ENCODE measurements at places on chromosomes 3 and 15. TPM values are rescaled to one million over a fixed set of nuclear protein-coding genes. Genes with fewer than 3 reads are reported as not detected.

DNA sequence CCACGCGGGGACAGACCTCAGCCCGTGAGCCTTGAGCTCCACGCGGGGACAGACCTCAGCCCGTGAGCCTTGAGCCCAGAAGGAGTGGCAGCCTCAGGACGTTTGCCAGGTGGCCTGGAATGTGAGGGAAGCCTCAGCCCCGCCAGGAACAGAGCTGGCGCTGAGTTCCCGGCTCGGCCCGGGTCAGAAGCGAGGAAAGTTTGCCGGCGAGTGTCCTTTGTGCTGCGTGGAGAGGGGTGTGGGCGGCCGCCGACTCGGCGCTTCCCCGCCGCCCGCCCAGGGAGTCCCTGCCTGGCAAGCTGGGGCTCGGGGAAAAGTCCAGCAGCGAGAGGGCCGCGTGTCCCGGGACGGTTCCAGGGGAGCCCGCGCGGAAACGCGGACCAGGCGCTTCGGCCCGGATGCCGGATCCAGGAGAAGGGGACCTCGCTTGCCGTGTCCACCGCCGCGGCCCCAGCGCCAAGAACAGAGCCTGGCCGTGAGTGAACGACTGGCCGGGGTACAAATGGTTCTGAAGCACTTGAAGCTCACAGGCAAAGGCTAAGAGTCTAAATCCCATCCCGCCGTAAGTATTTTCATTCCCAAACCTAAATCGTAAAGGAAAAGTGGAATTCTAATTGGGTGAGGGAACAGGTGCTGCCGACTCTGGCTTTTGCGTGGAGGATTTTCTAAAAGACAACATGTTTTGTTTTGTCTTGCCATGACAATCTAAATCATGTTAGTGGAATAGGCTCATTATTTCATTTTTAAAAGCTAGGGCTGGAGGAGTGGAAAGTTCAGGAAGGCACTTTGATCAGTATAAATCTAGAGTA, 1.7 kb downstream of the LRRN1 start:
- H3K27me3 ChIP-seq: peaks cover 14% of the 10 kb centered on the region
- H3K36me3 ChIP-seq: peaks cover 10% of the 10 kb centered on the region
- peak overlapping the region; percentile 94 for H3K27ac ChIP-seq
- H3K4me1 ChIP-seq: peaks cover 40% of the 10 kb centered on the region

SNTN gene
- not detected for total RNA-seq

GRCh38 chr15:27796405-27797320, 302.5 kb downstream of the OCA2 start:
- H3K36me3 ChIP-seq: no peaks in the 10 kb centered on the region
- DNase-seq: no peak
- no peak overlapping the region for H3K27ac ChIP-seq
- no peak overlapping the region for H3K4me3 ChIP-seq
- H3K4me1 ChIP-seq: peaks cover 3% of the 10 kb centered on the region

- DNase-seq: no peak
- no peaks in the 10 kb centered on the region for H3K36me3 ChIP-seq
- H3K27me3 ChIP-seq: peaks cover 4% of the 10 kb centered on the region
- peaks cover 5% of the 10 kb centered on the region for H3K4me1 ChIP-seq
Observed at GRCh38 chr15:33722005-33722672, 246.2 kb upstream of the CHRM5 start.

P2RY14 gene
- total RNA-seq: not detected

- no peak overlapping the region for H3K4me3 ChIP-seq
- H3K4me1 ChIP-seq: peaks cover 5% of the 10 kb centered on the region
- H3K27ac ChIP-seq: no peak overlapping the region
- no peak for DNase-seq
- peaks cover 6% of the 10 kb centered on the region for H3K27me3 ChIP-seq
Observed at GRCh38 chr15:52464040-52464439, 64.6 kb downstream of the MYO5A start.

ANKUB1 gene
- total RNA-seq: not detected

DNA sequence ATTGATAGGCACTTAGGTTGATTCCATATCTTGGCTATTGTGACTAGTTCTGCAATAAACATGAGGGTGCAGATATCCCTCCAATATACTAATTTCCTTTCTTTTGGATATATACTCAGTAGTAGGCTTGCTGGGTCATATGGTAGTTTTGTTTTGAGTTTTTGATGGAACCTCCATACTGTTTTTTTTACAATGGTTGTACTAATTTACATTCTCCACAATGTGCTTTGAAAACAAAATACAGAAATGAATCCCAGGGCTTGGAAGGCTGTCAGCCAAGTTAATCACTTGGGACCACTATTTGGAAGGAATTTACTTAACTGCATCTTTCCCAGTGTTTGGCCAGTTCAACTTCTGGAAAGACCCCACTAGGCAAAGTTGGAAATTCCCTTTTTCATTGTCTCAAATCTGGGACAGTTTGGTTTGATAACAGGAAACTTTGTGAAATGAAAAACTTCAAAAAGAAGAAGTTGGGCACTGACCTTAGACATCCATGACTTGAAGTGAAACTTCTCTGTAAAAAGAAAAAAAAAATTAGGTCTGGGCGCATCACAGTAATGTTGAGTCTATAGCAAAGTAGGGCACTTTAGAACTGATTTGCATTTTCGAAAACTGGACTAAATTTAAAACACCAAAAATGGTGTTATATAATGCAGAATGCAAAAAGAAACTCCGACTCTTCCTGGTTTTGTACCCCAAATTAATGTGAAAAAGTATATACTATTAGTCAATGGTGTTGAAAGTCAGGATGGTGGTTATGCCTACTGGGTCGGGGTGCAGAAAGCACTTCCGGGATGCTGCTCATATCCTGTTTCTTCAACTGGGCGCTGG, 6.0 kb downstream of the CTSH start:
- no peaks in the 10 kb centered on the region for H3K27me3 ChIP-seq
- no peak for DNase-seq
- no peaks in the 10 kb centered on the region for H3K36me3 ChIP-seq
- no peaks in the 10 kb centered on the region for H3K4me1 ChIP-seq
- no peak overlapping the region for H3K27ac ChIP-seq
- H3K4me3 ChIP-seq: no peak overlapping the region
